ENCODE measurements at places on chromosomes 5 and 9.

DNA sequence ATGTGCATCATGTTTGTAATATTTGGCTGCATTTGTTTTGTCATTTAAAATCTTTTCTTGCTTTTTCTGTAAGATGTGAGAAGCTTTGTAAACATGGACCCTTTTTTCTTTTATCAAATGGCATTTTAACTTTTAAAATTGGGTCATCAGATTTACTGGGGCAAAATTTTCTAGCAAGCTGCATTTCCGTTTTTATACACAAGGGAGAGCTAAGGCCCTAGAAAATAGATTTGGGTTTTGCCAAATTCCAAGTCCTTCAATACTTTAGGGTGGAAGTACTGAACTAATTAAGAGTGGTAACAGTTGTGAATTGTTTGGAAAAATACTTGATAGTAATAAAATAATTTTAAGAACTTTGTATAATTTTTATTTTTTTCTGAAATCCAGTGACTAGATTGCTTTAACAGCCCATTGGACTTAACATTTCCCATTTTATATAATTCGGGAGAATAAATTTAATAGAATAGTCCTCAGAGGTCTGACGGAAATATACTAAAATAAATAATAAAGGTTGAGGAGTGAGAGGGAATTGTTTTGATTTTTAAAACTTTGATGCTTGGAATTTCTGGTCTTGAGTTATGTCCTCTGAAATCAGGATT is 117.4 kb downstream of the SMARCA2 start:
- no peak for DNase-seq

GRCh38 chr5:97094579-97095317 is 47.7 kb downstream of the LIX1 start:
- DNase-seq, result no peak

- no peak for DNase-seq
These were observed 67.3 kb upstream of the STK32A start for GRCh38 chr5:147167529-147167928.

GRCh38 chr9:80369641-80370040 is 797.9 kb downstream of the TLE4 start:
- DNase-seq, result no peak

DNA sequence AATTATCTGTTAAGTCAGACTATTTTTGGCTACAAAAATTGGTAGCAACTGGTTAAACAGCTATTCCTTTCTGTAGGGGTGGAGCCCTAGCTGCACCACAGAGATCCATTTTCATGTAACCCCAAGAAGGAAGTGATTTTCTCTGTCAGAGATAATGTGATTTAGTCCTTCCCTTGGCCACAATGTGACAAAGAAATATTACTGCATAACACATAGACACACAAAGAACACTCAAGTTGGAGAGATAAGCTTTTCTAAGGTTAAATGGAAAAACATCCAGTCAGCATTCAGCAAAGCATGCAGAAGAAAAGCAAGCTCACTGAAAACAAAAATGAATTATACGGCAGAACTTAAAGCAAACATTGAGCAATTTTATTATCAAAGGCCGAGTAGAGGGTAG is 227.8 kb upstream of the CDH9 start:
- no peak for DNase-seq

DNA sequence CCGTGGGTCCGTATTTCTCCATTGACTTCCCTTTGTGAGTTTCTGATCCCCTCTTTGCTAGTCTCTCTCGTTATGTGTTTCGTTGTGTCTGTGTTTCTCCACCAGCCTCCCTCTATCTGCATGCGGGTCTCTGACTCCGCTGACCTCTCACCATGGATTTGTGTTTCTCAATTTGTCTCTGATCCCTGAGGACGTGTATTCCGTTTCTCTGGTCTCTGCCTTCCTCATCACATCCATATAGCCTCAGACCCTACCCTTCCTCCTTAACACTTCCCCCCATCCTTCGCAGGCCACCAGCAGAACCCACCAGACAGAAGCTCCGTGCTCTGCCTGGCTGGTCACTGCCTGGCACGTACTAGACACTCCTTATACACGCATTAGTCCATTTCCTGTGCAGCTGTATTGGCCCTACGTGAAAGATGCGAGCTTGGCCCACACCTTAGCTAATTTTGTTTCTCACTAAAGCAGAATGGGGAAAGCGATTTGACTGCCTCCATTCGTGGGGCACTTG is 631 bp downstream of the B4GALT7 start:
- no peak for DNase-seq

- DNase-seq, result no peak
These were observed 51.3 kb upstream of the FREM1 start for GRCh38 chr9:14961372-14962068.

GRCh38 chr5:82815871-82816270 is 261.3 kb downstream of the TMEM167A start:
- DNase-seq, result no peak

DNA sequence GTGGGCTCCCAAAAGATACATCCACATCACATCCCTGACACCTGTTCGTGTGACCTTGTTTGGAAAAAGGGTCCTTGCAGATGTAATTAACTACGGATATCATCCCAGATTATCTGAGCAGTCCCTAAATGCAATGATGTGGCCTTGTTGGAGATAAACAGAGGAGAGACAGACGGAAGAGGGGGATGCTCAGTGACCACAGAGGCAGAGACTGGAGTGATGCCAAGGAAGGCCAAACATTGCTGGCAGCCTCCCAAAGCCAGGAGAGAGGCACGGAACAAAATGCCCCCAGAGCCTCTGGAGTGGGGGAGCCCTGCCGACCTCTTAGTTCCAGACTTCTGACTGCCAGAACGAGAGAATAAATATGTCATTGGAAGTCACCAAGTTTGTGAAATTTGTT is 15.0 kb upstream of the VAV2 start:
- no peak for DNase-seq

GRCh38 chr9:87237336-87237735 is 260.3 kb upstream of the DAPK1 start:
- no peak for DNase-seq

DNA sequence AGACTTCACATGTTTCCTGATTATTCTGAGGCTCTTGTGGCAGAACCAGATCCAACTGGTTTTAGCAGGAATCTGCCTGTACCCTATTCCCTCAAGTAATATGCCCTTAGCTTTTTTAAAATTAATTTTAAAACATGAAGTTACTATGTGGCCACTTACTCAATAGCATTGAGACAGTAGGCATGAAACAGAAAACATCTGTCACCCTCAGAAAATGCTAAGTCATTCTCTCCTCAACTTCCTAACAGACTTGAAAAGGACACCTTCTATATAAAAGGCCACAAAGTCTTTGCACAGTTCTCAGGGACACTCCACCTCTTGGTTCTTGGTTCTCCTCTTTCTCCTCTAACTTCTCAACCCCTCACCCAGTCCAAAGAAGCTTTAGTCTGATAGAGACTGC is 277.8 kb downstream of the RAB3C start:
- DNase-seq, result no peak

DNA sequence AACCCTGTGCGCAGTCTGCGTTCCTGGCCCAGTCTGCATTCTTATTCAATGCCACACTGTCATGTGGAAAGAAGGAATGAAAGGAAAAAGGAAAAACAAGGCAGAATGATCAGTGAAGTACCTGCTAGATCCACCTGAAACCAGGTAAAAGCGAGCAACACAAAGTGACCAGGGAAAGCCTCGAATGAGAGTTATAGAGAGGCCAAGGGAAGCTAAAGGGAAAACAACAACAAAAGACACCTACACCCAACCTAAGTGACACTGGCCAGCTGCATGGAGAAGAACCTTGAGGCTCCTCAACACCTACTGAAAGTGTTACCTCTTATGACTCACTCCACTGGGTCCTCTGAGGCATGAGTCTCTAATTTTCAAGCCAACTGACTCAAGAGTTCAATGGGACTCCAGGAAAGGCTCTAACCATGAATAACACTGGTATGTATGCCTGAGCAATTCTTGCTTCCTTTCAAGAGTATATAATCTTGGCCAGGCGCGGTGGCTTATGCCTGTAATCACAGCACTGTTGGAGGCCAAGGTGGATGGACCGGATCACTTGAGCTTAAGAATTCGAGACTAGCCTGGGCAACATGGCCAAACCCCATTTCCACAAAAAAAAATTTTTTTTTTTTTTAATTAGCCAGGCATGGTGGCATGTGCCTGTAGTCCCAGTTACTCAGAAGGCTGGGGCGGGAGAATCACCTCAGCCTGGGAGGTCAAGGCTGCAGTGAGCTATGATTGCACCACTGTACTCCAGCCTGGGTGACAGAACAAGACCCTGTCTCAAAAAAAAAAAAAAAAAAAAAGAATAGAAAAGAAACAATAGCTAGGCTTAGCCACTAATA is 29.0 kb downstream of the MTMR12 start:
- no peak for DNase-seq

DNA sequence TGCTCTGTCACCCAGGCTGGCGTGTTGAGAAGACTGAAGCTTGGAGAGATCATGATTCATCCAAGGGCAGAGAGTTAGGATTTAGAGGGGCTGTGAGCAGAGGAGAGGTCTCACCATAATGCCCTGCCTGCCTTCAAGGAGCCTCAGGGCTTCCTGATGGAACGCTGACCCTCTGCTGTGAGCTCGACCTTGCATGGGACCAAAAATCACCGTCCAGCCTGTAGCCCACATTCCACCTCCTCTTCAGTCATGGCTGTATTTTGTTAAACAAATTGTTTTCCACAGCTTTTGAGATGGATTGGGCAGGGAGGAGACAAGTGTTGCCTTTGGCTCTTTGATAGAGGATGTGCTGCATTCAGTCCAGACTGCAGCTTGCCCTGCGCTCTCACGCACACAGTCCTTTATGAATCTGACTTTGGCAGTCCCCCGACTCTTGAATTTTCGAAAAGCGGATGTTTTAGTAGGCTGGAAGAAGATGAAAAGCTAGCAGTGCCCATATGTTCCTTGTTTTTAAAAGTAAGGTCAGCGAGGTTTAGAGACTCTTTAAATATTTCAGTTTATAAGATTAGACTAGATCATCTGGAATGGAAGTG is 79.5 kb downstream of the MVB12B start:
- DNase-seq, result no peak

- DNase-seq, result no peak
These were observed 688.2 kb upstream of the CDH6 start for GRCh38 chr5:30505014-30505886.

DNA sequence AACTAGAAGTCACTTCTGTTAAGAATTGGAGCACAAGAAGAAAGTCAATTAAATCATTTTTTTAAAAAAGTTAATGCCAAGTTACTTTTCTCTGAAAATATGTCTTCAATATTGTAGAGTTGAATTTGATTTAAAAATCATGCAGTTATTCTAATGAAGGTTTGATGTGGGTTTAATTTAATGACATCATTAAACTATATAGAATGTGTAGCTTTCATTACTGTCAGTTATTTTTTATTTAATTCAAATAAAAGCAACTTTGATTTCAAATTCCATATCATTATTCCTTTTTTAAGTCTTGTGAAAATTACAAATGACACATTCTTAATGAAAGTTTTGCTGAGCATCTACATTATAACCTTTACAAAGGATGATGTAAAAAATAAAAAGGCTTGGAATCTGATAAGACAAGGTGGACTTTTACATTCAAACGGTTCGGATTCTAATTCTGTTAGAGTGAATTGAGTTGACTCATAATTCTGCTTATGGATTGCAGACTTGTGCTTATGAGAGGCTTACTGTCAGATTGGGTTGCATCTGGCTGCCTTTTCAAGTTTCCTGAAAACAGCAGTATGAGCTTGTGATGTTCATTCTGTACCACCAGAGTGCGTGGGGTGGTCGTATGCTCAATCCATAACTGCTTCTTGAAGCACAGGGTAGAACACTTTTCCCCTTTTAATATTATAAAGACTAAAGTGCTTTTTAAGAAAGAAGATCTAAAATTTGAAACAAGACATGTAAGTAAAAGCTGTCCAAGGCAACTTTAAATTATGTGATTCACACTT is 253.0 kb upstream of the ARRDC3 start:
- DNase-seq, result no peak

- no peak for DNase-seq
These were observed 244.8 kb downstream of the GLIS3 start for GRCh38 chr9:4055032-4055431.

DNA sequence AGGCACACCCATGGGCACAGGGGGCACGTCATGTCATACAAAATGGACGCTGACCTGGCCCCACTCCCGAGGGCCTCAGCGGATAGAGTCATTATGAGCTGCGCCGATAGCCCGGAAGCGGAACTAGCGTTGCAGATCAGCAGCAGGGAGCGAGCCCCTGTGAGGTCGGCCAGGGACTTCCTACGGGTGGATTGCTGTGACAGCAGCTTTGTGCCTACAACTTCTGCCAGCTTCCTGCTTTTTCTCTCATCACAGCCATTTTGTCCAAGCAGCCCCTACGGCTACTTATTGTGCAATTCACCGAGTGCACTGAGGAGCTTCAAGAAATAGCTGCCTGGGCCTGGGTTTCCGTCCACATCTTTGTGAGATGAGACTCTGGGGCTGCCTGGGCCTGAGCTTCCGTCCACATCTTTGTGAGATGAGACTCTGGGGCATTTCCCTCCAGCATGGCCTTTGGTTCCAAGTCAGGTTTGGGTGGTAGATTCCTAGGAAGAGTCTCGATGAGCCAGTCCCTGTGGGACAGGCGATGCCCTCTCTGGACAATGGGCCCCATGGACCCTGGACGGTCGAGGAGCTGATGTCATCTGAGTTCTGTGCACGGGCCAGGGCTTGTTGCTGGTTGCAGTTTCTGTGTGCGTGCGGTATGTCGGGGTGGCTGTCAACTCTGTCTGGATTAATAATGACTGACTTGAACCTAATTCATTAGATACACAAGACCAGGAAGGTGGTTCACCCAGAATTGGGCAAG is 67.0 kb upstream of the GNE start:
- DNase-seq, result no peak

- DNase-seq, result no peak
These were observed 66.1 kb downstream of the KIF4B start for GRCh38 chr5:155079698-155080097.

DNA sequence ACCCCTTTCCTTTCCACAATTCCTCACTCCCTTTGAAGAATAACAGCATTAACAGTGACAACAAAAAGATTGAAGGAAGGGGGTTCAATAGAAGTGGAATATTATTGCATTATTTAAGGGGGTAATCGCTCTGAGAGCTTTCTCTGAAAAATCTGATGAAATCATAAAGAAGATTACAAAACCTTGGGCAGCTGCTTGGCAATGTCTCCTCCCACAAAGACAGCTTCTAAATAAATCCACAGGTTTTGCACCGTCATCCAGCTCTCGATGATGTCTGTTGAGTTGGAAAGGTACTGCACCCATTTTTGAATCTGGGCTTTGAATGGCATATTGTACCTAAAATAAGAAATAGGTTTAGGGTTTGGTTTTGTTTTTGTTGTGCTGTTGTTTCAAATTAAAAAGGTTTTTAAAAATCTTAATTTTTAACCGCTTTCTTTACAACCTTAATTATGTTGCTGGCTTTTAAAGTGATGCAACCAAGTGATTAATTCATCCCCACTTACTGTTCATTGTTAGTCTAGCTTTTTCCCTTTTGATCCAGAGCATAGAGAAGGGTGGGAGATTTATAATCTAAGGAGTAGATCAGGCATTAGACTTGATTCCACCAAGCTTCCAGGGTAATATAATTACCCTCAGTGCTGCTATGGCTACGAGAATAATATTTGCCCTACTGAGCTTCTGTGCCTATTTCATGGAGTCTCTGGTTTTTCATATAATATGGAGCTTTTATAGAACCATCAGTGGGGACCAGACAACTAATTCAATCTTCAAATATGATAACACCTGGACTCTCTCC is 85.0 kb downstream of the DNAH5 start:
- no peak for DNase-seq
